ENCODE measurements at places on chromosomes 4 and X.

DNA sequence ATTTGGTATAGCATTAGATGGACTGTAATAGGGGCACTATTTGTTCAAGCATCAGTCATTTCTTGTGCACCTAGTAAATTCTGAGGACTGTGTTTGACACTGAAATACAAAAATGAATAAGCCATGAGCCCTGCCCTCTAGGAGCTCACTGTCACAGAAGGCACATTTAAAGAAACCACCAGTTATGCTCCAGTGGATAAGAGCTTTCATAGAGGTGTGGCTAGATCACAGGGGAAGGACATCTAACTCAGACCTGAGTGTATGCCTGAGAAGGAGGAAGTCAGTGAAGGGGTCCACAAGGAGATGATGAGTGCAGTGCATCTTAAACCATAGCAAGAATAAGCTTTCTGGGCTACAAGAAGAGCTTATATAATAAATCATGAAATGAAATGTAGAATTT is 40.1 kb downstream of the BTC start:
- no peak for DNase-seq

- DNase-seq = no peak
Observed at GRCh38 chr4:43886196-43886595, 562.4 kb downstream of the KCTD8 start.

GRCh38 chr4:111934314-111934713 is 210.9 kb upstream of the FAM241A start:
- DNase-seq = no peak

DNA sequence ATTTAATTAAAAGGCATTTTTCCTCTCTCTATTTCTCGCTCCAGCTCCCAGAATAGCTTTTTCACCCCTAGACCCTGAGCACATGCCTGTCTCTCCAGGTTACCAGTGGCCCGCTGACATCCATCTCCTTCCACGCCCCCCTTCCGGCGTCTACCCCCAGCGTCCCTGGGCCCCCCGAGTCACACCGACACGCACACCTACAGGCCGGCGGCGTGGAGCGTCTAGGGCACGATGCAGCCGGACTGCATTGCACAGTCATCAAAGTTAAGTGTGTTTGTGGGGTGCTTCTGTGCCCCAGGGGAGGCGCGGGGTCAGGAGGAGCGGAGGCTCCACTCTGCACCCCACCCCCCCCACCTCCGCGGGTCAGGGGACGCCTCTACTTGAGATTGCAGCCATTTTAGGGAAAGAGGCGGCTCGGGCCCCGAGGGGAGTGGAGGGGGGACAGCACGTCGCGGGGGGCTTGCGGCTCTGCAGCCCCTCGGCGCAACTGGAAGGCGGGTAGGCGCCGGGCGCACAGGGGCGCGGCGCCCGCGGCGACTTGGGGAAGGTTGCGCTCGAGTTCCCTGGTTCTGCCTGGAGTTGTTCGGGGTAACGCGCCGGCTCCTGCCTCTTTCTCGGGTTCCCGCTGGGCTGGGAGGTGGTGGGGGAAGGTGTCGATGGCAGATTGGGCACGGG is 112.7 kb downstream of the DHX15 start:
- no peak for DNase-seq

DNA sequence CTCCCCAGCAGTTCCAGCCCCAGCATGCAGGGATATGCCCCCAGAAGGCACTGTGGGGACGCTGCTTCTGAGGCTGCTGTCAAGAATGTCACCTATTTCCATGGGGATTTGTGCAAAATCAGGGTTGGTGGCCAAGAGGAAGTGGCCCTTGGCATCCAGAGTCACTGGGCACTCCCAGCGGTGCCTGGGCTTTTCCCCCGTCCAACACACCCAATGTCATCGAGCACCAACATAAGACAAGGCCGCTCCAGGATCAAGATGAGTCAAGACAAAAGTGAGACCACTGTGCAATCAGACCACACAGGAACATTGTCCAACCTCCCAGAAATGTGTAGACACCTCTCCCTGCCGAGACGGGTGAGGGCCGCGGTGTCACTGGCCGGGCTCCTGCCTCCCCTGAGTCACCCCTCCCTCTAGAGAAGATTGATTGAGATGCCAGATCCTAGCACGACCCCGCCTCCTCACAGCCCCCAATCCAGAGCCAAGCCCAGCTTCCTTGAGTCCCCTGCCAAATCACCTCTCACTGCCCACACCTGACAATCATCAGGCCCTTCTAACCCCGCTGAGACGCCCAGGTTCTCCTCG is 194.3 kb downstream of the AFAP1 start:
- no peak for DNase-seq

- no peak for DNase-seq
Observed at GRCh38 chr4:84782517-84782916, 184.0 kb downstream of the WDFY3 start.

- DNase-seq = no peak
Observed at GRCh38 chr4:37612811-37613210, 73.4 kb downstream of the RELL1 start.

GRCh38 chrX:53155512-53156206 is 61.7 kb downstream of the KANTR start:
- DNase-seq = no peak

GRCh38 chr4:86358257-86358656 is 1.6 kb downstream of the MAPK10 start:
- no peak for DNase-seq

- no peak for DNase-seq
Observed at GRCh38 chr4:99753931-99754330, 62.7 kb upstream of the DAPP1 start.

- DNase-seq = no peak
Observed at GRCh38 chrX:68936608-68937007, 107.8 kb downstream of the EFNB1 start.

Data from stimulated activated CD4-positive, alpha-beta T cell treated with anti-CD3 and anti-CD28 coated beads, Interleukin-1b, Interleukin-23, amount 100 ng/mL, for 1 hour (primary cell).